ENCODE measurements at places on chromosomes 6 and 20. TPM values are rescaled to one million over a fixed set of nuclear protein-coding genes. Genes with fewer than 3 reads are reported as not detected.

The SH3BGRL2 gene
- 2.2 TPM for total RNA-seq

The TPD52L2 gene
- 112 TPM for total RNA-seq

The KLC4 gene
- 15.5 TPM for total RNA-seq

The TCP11 gene
- total RNA-seq, result not detected

The NOX3 gene
- total RNA-seq, result not detected

The OPRL1 gene
- total RNA-seq, result 1.6 TPM

The VSTM2L gene
- total RNA-seq, result 1.1 TPM

The ZNF292 gene
- total RNA-seq, result 20.2 TPM

The EFCAB8 gene
- 0.28 TPM for total RNA-seq

The RUNX2 gene
- 1.8 TPM for total RNA-seq

The ARMC2 gene
- 2.8 TPM for total RNA-seq

The DOK5 gene
- 20.7 TPM for total RNA-seq

The DCDC2 gene
- 0.14 TPM for total RNA-seq

The SLCO4A1 gene
- total RNA-seq, result 0.09 TPM

The FLRT3 gene
- 8.7 TPM for total RNA-seq

The STK35 gene
- total RNA-seq, result 14.1 TPM

The TENT5A gene
- 47.5 TPM for total RNA-seq

The HLA-DOB gene
- 0.14 TPM for total RNA-seq

The TBX18 gene
- total RNA-seq, result 34.9 TPM

The QKI gene
- 79.8 TPM for total RNA-seq

The COL10A1 gene
- 0.09 TPM for total RNA-seq

The ZNF165 gene
- 0.57 TPM for total RNA-seq

The PCK1 gene
- total RNA-seq, result not detected

The SUMO4 gene
- 1.3 TPM for total RNA-seq

The B3GALT4 gene
- 8.8 TPM for total RNA-seq

The HLA-DQA1 gene
- not detected for total RNA-seq

The PLAGL2 gene
- total RNA-seq, result 1.3 TPM

The SNAP25 gene
- total RNA-seq, result 3.7 TPM

The BNIP5 gene
- not detected for total RNA-seq

The CLPSL1 gene
- total RNA-seq, result not detected

The PAX1 gene
- total RNA-seq, result not detected

The NTSR1 gene
- 0.09 TPM for total RNA-seq

The COX4I2 gene
- not detected for total RNA-seq

The MYLK4 gene
- total RNA-seq, result 0.57 TPM

The ISM1 gene
- total RNA-seq, result under 0.01 TPM

The HRH3 gene
- not detected for total RNA-seq

The ADGB gene
- not detected for total RNA-seq

The HDGFL1 gene
- total RNA-seq, result not detected

The PSORS1C2 gene
- total RNA-seq, result not detected

The RSPO3 gene
- 17.4 TPM for total RNA-seq

The PPP1R3G gene
- 2.8 TPM for total RNA-seq
